Left ventricle myocardium inferior (tissue), 1 donor: ENCODE measurements at places on chromosomes 3 and 15. TPM values are rescaled to one million over a fixed set of nuclear protein-coding genes. Genes with fewer than 3 reads are reported as not detected.

The COL6A5 gene
- total RNA-seq, result not detected

The GPR160 gene
- total RNA-seq, result 0.99 TPM

DNA sequence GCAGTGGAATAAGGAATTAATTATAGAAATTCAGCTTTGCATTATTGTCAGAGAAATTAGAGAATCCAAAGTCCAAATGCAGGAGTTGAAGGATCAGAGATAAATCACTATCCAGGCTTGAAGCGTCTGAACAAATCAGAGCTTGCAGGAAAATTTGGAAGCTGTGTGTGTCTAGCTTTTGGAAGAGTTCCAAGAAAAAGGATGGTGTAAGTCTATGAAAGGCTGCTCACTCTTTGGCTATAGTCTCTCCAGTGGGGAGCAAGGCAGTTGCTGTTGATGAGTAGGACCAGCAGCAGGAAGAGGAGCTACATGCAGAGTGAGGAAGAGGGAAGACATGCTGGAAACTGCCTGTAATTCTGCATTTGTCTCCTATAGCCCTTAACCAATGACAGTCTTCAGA, 464.3 kb upstream of the GRM7 start:
- H3K36me3 ChIP-seq, result no peaks in the 10 kb centered on the region
- DNase-seq, result no peak
- H3K27ac ChIP-seq, result no peak overlapping the region
- no peaks in the 10 kb centered on the region for H3K4me1 ChIP-seq
- no peak overlapping the region for H3K4me3 ChIP-seq
- peaks cover 4% of the 10 kb centered on the region for H3K27me3 ChIP-seq

DNA sequence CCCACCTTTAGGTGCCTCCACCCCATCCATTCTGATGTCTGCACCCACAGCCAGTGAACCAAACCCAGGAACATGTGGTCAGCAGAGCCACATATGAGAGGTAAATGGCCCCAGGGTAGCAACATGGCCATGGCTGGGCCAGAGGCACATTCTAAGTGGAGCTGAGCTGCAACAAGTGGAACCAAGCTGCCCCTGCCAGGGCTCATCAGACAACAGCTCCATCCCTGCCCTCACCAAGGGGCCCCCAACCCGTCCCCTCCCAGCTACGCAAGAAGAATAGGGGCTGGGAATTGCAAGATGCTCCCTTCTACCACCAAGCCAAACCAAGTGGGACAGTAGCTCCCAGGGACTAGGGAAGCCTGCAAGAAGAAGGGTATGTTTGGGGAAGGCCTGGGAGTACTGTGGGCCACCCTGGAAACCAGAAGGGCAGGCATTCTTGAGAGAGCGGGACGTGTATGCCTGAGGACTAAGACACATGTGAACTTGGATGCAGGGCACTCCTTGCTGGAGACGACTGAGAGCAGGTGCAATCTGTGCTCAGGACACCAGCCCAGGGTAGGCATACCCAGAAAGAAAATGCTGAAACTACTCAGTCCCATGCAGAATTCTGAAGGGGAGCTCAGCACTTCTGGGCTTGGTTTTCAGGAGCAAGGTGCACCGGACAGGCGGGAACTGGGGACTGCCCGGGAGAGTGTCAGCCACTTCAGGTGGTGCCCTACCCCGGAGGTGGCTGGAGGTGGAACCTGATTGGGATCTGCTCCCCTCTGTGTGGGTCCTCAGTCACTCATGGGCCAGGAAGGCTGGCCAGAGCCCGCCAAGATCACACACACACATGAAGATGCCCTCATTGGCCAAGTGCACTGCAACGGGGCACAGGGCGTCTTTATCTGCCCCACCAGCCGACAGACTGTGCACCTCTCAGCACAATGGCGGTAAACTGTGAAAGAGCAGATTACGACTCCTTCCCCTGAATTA, 9.5 kb downstream of the MYL3 start:
- no peak for DNase-seq
- H3K36me3 ChIP-seq, result peaks cover 25% of the 10 kb centered on the region
- H3K27ac ChIP-seq, result peak overlapping the region; percentile 95

- H3K27ac ChIP-seq, result peak overlapping the region; percentile 85
- DNase-seq, result no peak
- no peak overlapping the region for H3K4me3 ChIP-seq
Observed at GRCh38 chr15:98874773-98875172, 132.8 kb downstream of the PGPEP1L start.
